ENCODE measurements at places on chromosomes 7 and 10. TPM values are rescaled to one million over a fixed set of nuclear protein-coding genes. Genes with fewer than 3 reads are reported as not detected.

HPSE2 gene
- total RNA-seq, result not detected

PCDH15 gene
- not detected for total RNA-seq

TUBB8 gene
- 0.34 TPM for total RNA-seq

- H3K4me1 ChIP-seq, result no peaks in the 10 kb centered on the region
- no peaks in the 10 kb centered on the region for H3K36me3 ChIP-seq
- no peak for DNase-seq
Measured at GRCh38 chr7:4837041-4837802, 24.6 kb downstream of the PAPOLB start.

DNA sequence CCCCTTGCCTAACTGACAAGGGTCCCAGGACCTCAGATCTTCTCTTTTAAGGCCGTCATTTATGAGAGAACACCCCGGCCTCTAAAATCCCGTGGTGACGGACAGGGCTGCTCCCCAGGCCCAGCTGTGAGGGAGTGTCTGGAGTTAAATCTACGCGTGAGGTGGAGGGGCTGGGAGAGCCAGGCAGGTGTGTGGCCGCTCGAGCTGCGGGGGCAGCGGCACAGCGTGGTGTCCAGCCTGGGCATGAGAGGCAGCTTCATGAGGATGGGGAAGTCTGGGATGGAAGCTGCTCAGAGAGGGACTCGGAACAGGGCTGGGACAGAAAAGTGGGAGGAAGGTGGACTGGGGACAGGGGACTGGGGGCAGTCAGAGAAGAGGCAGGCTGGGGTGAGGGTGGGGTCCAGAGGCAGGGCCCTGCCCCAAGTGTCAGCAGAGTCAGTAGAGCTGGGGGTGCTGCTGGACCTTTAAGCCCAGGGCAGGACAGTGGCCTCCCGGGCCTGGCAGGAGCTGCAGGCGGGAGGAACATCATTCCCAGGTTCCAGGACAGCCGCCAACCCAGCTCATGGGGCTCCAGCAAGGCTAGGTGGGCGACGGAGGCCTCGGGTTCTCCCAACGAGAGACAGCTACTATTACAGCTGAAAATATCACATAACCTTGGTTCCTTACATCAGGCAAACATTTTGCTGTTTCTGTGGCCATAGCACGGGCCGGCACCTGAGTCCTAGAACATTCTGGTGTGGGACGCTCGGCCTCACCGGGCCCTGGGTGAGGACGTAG, 55.2 kb downstream of the JAKMIP3 start:
- DNase-seq, result no peak
- no peak overlapping the region for H3K4me3 ChIP-seq
- no peaks in the 10 kb centered on the region for H3K36me3 ChIP-seq
- H3K27me3 ChIP-seq, result peaks cover 56% of the 10 kb centered on the region
- no peak overlapping the region for H3K27ac ChIP-seq
- no peaks in the 10 kb centered on the region for H3K4me1 ChIP-seq

Data from Calu3 (cell line).